ENCODE measurements at places on chromosomes 5 and 9.

DNA sequence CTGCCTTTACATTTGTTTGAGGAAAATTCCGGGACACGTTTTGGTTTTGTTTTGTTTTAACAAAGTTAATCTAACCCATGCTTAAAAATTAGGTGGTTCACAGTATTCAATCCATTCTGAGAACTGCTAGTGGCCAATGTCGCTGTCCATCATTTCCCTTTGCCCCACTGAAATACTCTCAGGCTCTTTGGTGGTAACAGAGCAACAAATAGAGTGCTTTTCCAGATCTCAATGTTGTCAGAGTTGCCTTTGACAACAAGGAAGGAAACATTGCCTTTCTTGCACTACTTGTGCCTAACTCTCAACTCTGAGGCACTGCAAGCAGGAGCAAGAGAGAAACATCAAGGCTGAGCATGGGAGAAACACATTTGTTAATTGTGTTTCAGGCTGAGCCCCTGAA is 154.0 kb downstream of the MCTP1 start:
- DNase-seq, result no peak

- DNase-seq, result no peak
Measured at GRCh38 chr5:141608557-141608956, 10.2 kb downstream of the DIAPH1 start.

- DNase-seq, result no peak
Measured at GRCh38 chr5:140169410-140169809, 5.6 kb upstream of the CYSTM1 start.

DNA sequence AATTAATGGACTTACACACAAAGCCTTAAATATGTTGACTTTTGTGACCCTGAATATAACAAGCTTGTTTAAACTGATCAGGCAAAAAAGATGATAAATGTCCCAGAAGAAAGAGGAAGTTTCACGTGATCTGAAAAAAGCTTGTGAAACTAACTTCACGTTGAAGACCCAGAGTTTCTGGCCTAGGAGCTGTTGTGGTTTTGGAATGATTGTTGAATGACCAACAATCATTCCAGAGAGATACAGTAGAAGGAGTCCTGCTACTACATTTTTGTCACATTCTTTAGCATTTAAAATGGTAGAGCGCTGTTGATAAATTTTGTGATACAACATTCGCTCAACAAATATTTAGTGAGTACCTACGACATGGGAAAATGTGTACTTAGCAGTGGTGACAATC is 143.1 kb upstream of the FBN2 start:
- DNase-seq, result no peak

All from activated CD4-positive, alpha-beta T cell treated with anti-CD3 and anti-CD28 coated beads, Interleukin-2, amount 10 ng/mL, durations not matched to agents 7 days and 5 days (primary cell).